Mammary epithelial cell (primary cell): ENCODE measurements at places on chromosomes 11 and 22. TPM values are rescaled to one million over a fixed set of nuclear protein-coding genes. Genes with fewer than 3 reads are reported as not detected.

The CSNK2A3 gene
- total RNA-seq = 1.8 and 2.7 TPM in 2 replicates

The OR51S1 gene
- total RNA-seq = not detected in 2 replicates

The MMP12 gene
- not detected for total RNA-seq

The ANO1 gene
- 64.0 and 181 TPM in 2 replicates for total RNA-seq

The OR4B1 gene
- not detected for total RNA-seq

The CFAP300 gene
- total RNA-seq = 6.4 and 8.8 TPM in 2 replicates

The PIH1D2 gene
- 2.2 TPM for total RNA-seq

The ART1 gene
- total RNA-seq = not detected

The KRTAP5-8 gene
- total RNA-seq = not detected

The TSPAN18 gene
- not detected in 2 replicates for total RNA-seq
